IPS-NIHi11 (cell line): ENCODE measurements at places on chromosomes 3 and 15.

- no peak for DNase-seq
Measured at GRCh38 chr3:194945508-194945907, 259.8 kb downstream of the FAM43A start.

DNA sequence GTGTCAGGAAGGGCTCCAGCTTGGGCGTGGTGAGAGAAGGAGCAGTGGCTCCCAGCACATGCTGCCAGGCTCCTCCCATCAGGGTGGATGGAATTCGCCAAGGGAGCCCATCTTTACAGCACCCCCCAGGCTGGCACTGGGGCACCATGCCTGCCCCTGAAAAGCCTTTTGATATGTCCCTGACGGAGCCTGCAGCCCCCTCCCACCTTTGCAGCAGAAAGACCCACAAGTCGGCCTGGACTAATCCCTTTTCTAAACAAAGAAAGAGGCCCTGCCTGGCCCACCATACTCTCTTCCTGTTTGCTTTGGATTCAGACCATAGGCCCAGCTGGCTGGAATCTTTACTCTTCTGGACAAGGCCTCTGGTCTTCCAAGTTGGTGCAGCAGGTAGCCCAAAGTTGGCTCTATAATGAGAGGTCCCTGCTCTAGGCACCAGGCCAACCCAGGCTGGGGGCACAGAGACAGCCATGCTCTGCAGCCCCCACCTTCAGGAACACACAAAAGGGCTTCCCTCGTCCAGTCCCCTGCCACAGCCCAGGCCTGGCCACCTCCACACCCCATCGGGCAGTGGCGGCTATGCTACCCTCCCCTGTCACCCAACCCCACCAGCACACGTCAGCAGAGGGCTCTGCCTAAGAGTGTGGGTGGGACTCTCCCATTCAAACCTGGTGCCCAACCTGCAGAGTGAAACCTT, 5.4 kb downstream of the ANPEP start:
- DNase-seq, result no peak

- no peak for DNase-seq
Measured at GRCh38 chr3:179076243-179077027, 4.8 kb upstream of the ZMAT3 start.

DNA sequence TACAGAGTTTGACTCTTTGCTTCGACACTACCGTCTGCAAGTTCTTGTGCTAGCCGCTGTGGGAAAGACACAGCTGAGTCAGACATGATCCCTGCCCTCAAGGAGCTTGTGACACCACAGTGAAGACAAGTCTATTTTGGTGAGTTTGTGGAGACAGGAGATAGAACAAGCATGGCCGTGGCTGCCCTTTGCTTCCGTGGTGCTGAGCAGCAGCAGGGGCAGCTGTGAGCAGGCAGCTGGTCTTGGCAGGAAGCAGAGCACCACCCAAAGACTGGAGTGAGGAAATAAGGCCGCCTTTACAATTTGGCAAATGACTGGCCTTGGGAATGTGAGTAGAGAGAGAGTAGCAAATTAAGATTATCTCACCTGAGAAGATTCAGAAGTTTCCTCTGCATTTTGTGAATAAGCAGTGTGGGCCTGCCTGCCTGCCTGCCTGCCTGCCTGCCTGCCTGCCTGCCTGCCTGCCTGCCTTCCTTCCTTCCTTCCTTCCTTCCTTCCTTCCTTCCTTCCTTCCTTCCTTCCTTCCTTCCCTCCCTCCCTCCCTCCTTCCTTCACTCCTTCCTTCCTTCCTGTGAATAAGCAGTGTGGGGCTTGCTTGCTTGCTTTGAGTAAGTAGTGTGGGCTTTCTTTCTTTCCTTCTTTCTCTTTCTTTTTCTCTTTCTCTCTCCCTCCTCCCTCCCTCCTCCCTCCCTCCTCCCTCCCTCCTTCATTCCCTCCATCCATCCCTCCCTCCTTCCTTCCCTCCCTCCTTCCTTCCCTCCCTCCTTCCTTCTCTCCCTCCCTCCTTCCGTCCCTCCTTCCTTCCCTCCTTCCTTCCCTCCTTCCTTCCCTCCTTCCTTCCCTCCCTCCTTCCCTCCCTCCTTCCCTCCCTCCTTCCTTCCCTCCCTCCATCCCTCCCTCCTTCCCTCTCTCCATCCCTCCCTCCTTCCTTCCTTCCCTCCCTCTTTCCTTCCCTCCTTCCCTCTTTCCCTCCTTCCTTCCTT, 1.6 kb upstream of the GCNT3 start:
- DNase-seq, result peak; percentile 13

GRCh38 chr3:53067567-53067966, 21.7 kb upstream of the SFMBT1 start:
- DNase-seq, result no peak

GRCh38 chr3:122665226-122665786, 15.3 kb upstream of the PARP14 start:
- DNase-seq, result no peak

DNA sequence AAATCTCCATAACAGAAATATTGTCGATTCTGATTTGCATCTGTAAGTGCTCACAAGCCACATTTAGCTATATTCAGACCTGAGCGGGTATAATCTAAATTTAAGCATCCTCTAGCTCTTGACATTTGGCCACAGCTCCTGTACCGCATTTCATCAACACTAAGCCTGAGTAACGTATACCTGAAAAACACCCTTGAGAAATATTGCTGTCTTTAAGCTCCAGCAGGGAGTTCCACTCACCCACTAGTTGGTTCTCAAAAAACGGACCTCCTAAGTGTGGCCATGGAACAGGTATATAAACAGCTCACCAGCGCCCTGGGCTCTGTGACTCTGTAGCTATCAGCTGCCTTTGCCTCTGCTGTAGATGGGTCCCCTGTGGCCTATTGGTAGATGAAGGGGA, 80.7 kb downstream of the ABI3BP start:
- no peak for DNase-seq

- peak; percentile 74 for DNase-seq
Measured at GRCh38 chr15:27358751-27359434, 387.9 kb downstream of the GABRG3 start.

GRCh38 chr15:68818066-68818768, 2.5 kb downstream of the ANP32A start:
- DNase-seq, result peak; percentile 74

DNA sequence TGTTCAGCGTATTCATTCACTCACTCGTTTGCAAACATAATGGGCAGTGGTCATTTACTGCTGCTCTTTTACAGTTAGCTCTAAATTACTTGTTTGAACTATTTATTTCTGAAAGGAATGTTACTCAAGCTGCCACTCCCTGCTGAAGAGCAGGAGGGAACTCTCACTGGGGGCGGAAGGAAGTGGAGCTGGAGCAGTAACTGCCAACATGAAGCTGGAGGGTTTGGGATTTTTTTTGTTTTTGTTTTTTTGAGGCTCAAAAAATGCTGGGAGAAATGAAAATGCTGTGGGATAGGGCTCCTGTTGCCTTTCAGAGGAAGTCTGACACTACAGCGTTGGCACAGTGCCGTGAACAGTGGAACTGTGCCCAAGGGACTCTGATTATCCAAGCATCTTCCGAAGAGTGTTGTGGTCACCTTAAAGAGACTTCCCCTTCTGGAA, 44.1 kb downstream of the SENP2 start:
- no peak for DNase-seq

GRCh38 chr3:172094621-172095557, 55.5 kb downstream of the FNDC3B start:
- no peak for DNase-seq

- DNase-seq, result no peak
Measured at GRCh38 chr15:100172356-100173024, 169.3 kb downstream of the ADAMTS17 start.

- no peak for DNase-seq
Measured at GRCh38 chr15:57048930-57049549, 130.6 kb downstream of the TCF12 start.

DNA sequence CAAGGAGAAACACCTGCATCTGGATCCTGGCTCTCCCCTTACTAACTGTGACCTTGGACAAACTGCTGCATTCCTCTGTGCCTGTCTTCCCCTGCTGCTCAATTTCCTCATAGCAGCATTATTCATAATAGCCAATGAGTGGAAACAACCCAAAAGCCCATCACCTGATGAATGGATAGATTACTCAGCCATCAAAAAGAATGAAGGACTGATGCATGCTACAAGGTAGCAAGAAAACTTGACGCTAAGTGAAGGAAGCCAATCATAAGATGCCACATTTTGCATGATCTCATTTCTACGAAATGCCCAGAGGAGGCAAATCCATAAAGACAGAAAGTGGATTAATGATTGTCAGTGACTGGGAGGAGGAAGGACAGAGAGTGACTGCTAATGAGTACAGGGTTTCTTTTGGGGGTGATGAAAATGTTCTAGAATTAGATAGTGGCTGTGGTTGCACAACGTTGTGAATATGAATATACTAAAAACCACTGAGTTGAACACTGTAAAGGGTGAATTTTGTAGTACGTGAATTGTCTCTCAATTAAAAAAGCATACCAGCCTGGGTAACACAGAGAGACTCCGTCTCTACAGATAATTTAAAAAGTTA, 11.2 kb downstream of the IGDCC4 start:
- DNase-seq, result no peak

DNA sequence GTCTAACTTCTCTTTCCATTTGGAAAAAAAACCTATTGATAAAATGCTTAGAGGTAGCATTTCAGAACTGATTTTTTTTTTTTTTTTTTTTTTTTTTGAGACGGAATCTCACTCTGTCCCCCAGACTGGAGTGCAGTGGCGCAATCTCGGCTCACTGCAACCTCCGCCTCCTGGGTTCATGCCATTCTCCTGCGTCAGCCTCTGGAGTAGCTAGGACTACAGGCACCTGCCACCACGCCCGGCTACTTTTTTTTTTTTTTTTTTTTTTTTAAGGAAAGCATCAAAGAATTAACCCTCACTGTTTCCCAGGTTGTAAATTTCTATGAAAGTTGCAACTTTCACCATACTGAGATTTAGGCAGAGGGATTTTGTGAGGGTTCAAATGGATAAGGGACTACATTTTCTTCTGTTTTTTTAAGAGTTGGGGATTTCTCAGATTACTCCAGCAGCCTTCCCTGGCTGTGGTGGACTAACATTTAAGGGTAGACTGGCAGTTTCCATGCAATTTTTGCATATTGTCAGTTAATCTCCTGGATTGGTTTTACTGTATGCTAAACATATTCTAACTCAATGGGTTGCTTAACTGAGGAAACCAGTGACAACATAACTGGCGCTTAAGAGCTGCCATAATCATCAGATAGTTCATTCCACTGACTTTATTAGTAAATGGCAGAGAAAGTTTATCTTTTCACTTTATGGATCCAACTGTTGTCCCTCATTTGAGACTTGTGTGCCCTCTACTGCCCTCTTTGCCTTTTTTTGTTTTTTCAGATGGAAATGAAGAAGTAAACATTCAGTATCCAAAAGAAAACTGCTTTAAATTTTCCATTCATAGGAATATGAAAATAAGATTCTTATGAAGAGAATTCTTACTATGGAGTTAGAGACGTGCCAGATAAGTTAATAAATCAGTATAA, 93.7 kb downstream of the NPTN start:
- DNase-seq, result no peak

GRCh38 chr3:126014252-126014651, 45.3 kb downstream of the ROPN1B start:
- DNase-seq, result no peak

- no peak for DNase-seq
Measured at GRCh38 chr3:111321786-111322185, 220.2 kb upstream of the CD96 start.

GRCh38 chr3:38966811-38967692, 84.7 kb downstream of the SCN11A start:
- no peak for DNase-seq

DNA sequence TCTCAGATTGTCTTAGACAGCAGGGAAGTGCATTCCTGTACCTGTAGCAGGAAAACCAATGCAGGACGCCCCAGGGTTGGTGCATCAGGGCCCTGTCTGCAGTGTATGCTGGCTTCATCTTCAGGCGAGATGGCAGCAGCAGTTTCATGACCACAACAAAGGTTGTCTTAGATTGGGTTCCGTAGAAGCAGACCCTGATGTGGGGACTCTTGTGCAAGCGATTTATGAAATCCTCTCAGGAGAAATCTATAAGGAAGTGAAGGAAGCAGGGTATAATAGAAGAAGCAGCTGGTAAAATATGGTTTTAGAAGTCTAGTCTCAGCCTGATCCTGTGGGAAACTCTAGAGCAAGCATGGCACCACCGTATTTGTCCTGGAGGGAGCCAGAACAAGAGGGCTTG, 25.0 kb downstream of the DNAH1 start:
- no peak for DNase-seq

- no peak for DNase-seq
Measured at GRCh38 chr3:30951826-30952225, 57.4 kb upstream of the GADL1 start.

DNA sequence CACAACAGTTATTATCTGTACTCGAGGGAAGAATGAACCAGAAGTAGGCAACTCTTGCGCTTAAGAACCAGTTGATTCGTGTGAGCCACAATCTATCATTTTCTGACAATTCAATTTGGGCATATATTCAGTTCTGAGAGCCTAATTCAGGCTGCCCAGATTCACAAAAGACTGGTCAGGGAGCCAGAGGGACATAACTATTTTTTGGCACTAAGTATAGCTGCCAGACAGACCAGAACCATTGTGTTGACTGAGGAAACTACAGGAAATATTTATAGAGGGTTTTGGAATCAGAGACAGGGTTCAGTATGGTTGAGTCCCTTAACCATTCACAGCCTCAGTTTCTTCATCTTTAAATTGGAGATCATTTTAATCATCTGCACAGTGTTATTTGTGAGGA, 226.7 kb downstream of the TAFA4 start:
- DNase-seq, result no peak

DNA sequence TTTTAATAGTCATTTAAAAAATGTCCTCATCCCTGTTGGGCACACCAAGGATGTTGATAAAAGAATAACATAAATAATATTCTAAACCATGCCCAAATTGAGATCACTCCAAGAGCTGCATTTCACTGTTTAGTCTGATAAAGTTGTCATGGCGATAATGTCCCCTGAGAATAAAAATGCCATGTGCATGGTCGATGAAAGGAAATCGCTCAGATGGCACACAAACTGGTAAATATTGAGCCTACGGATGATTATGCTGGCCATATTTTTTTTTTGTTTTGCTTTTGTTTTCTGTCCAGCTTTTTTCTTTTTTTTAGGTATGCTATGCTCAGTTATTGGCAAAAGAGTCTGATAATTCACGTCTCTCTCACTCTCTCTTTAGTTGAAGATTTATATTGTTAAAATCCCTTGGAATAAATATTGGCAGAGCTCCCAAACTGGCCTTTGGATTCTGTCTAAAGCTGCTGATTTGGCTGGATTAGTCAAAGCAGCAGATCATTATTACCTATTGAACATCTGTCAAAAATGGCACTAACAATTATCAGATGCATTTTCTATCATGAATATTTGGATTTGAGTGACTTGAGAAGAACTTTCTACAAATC, 643.8 kb downstream of the SQOR start:
- no peak for DNase-seq

GRCh38 chr3:110946810-110947209, 124.8 kb upstream of the NECTIN3 start:
- DNase-seq, result no peak

DNA sequence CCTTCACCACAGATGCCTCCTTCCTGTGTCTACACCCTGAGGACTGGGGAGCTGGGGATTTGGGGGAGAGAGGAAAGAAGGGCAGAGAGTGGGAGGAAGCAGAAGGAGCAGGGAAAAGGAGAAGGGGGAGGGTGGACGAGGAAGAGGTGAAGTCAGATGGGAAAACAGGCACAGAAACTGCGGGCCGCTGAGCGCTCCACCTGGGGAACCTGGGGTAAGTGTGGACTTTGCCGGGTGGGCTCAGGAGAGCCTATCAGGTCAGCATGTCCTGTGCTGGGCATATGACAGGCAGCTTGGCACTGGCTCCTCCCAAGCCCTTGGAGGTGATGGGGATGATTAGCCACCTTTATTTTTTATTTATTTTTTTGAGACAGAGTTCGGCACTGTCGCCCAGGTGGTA, 62.6 kb downstream of the CORO2B start:
- no peak for DNase-seq

GRCh38 chr15:56208185-56208584, 35.5 kb downstream of the RFX7 start:
- no peak for DNase-seq
